ENCODE measurements at places on chromosomes 12 and 14.

DNA sequence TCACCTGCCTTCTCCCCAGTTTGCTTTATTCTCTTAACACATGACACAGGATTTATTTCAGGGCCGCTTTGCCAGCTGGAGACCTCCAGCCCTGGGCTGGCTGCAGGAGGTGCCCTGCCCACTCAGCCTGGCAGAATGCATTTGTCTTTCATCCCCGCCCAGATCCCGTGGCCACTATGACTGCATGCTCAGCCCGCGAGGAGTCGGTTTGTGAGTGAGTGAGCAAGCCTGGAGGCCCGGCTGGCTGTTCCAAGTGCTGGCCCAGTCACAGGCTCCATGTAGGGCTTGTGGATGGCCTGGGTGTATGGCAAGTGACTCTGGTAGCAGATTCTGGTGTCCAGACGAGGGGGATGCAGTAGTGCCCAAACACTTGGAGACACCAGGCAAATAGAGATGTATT is 2.1 kb downstream of the TDP1 start:
- DNase-seq = no peak

DNA sequence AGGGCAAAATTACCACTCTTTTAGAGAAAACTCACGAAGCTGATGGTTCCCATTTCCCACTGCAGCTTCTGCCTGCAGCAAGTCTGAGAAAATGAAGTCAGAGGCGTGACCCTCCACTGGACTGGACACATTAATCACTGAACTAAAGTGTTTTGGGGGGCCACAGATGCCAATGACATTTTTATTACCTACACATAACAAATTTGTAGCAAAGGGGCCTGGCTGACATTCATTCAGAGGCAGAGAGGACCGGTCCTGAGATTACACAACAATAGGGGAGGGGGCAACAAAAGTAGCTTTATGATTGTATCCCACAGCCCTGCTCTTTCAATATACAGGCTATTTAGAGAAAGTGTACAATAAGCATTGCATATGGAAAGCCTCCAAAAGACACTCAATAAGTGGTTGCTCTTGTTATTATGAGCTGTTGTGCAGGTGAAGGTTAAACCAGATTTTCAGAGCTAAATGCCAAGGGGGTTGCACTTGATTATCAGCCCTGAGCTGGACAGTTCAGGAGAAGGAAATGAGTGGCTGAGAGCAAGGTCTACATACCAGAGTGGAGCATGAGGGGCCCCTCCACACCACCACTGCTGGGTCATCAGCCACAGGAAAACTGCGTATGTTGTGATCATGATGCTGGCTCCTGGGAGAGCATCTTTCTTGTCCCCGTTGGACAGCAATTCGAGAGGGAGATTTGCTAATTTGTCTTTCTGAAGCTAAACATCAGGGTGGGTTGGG is 41.5 kb upstream of the CCDC60 start:
- DNase-seq = peak; percentile 27

DNA sequence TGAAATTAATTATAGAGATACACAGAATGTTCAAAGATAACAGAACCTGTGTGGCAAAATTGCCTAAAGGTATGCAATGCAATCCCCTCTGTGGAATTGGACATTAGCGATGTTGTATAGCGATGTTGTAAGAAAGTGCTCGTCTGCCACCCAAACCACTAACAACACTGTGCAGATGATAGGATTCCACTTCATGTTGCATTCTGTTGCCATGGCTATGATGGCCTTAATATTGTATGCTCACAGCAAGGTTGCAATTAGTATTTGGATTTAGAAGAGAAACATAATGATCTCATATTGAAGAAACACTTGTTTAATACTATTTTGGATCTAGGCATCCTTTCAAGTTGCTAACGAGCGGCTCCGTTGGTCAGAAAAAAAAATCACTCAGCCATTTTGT is 260.3 kb downstream of the BCAT1 start:
- no peak for DNase-seq

DNA sequence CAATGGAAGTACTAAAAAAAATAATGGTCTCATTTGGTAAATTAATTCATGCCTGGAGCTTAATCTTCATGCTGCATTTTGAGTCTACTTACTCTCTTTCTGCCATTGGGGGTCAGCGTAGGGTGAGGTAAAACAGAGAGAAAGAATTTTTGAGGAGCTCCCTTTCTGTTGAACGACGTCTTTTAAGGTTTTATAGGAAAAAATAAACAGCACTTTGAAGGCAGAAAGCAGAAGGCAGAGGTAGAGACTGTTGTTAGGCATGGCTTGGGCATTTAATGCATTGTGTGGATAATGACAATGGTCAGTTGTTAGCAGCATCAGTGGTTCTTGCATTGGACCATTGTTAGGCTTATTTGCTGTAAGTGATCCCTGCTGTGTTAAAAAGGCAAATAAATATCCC is 557.2 kb upstream of the STXBP6 start:
- no peak for DNase-seq

- DNase-seq = no peak
Observed at GRCh38 chr12:105554223-105554678, 223.8 kb downstream of the C12orf75 start.

GRCh38 chr14:104977681-104978653 is at the start of gene AHNAK2:
TSS of gene AHNAK2 (minus strand) at chr14:104978374. CDS start at chr14:104978237, 137 bp downstream.
- peak; percentile 92 for DNase-seq

GRCh38 chr14:74568380-74568649 is 43.7 kb downstream of the LTBP2 start:
- no peak for DNase-seq

GRCh38 chr12:111775205-111776193 is 8.8 kb downstream of the ALDH2 start:
- DNase-seq = peak; percentile 26

DNA sequence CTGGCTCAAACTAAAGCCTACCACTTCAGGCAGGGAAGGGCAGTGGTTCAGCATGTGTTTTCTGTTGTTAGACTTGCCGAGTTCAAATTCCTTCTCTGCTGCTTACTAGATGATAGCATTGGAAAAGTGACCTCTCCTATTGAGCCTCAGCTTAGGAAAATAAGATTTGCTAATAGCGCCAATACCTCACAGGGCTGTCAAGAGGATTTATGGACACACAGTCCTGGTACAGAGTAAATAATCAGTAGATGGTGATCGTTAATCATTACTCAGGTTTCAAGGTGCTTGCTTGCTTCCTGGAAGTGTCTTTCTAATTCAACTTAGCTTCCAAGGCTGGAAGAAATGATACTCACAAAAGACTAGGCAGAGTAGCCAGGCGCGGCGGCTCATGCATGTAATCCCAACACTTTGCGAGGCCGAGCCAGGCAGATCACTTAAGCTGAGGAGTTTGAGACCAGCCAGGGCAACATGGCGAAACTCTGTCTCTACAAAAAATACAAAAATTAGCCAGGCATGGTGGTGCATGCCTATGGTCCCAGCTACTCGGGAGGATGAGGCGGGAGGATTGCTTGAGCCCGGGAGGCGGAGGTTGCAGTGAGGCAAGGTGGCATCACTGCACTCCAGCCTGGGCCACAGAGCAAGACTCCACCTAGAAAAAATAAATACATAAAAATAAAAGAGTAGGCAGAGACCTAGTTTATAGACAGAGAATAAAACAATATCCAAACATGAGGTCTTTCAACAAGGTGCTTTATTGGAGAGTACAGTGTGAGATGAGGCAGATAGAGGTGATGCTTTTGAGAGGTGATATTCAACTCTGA is 6.0 kb downstream of the PLA2G1B start:
- no peak for DNase-seq

- no peak for DNase-seq
Observed at GRCh38 chr12:57606399-57606798, 1.8 kb downstream of the DTX3 start.

DNA sequence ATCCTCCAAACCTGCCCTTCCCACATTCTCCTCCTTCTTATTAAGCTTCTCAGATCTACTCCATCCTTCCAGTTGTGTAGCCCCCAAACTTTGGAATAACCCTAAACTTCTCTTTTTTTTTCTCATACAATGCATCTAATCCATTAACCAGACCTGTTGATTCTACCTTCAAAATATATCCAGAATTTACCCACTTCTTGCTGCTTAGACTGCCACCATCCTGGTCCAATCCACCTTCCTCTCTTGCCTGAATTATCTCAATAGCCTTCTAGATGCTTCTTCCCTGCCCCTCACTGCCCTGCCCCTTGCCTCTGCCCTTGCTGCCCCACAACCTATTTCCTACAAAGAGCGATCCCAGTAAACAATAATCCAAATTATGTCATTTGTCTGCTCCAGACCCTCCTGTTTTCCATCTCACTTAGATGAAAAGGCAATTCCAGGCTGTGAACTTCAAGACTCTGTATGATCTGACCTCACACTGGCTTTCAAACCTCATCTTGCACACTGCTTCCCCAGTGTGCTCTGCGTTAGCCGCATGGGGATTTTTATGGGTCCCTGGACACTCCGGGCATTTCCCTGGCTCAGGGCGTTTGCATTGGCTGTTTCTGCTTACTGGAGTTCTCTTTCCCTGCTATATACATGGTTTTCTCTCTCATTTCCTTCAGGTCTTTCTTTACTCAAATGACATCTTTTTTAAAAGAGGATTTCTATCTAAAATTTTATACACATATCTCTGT is 42.6 kb upstream of the HIF1A start:
- peak; percentile 31 for DNase-seq

DNA sequence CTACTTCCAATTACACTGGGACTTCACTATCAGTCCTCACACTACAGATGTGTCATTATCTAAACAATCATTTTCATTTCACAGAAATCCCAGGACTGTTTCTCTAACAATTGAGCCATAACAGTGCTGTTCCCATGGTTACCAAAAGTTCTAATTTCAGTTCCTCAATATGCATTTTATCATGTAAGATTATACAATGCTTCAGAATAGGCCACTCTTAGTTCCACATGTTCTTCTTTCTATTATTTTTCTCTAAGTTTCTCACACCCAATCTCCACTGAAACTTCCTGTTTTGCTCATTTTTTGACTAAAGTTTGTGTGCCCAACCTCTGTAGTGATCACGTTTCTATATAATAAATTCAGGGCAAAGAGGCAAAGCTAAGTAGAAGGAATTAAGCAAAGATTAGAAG is 185.8 kb downstream of the DUSP6 start:
- DNase-seq = no peak

DNA sequence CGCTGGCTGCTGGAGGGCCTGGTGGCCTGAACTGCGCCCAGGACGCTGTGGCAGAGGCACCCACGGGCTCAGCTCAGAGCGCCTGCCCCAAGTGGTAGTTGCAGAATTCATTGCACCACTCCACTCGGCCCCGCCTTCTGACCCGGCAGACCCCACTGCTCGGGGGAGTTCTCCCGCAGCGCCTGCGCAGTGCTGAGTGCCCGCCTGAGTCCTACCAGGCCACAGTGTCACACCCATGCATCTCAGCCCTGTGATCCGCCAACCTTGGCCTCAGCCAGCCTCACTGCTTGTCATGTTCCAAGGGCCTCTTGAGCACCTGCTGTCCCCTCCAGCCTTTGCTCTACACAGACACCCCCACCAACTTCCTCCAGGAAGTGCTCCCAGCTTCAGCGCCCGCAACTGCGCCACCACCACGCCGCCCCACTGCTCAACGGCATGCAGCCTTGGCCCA is 12.2 kb downstream of the DEGS2 start:
- DNase-seq = no peak

- no peak for DNase-seq
Observed at GRCh38 chr14:55404173-55404854, 7.3 kb downstream of the ATG14 start.

- DNase-seq = no peak
Observed at GRCh38 chr14:49014476-49014875, 571.7 kb downstream of the RPS29 start.

DNA sequence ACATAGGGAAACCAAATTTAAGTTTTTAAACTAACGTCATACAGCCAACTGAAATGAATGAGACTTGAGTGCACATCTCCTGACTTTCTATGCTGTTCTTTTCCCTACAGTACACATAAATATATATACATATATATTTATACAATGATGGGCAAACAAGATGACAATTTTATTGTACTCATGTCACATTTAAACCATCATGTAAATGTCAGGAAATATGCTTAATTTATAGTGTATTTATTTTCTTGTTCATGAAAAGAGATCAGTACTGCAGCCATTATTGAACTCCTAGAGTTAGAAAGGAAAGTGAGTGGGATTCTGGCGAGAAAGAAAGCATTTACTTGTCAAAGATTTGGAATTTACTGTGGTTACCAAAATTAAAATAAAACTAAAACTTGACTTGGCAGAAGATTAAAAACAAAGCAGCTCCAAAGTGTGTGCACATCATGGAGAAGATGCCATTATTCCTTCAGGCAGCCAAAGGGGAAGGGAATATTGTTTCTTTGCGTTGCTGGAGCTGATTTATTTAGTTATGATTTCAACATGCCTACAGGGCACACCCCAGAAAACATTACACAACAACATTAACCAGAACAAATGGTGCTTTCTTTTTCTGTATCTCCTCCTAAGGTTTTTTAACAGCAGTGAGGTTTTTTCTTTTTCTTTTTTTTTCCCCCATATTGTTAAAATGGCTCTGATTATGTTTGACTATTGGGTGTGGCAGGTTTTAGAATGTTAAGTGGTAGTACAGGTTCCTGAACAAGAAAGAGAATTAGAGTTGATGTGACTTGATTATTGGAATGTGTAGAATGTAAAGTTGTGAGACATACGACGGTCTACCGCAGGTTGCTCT is 144.6 kb downstream of the RAD51B start:
- DNase-seq = no peak

DNA sequence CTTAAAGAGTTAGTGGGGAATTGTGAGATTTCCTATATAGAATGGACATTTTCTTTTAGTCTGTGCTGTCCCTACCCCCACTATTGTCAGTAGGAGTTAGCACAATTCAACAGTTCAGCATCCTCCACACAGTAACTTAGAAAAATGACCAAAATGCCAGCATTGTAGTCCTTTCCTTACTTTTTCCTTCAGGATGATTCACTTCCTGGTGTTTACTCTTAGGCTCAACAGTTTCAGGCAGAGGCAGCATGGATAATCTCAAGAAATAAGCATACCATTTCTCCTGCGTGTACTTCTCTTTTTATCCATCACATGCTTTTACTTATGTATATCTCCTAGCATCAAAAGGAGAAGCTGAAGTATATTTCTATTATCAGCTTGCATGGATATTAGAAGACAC is 683.4 kb downstream of the SLC16A7 start:
- no peak for DNase-seq

DNA sequence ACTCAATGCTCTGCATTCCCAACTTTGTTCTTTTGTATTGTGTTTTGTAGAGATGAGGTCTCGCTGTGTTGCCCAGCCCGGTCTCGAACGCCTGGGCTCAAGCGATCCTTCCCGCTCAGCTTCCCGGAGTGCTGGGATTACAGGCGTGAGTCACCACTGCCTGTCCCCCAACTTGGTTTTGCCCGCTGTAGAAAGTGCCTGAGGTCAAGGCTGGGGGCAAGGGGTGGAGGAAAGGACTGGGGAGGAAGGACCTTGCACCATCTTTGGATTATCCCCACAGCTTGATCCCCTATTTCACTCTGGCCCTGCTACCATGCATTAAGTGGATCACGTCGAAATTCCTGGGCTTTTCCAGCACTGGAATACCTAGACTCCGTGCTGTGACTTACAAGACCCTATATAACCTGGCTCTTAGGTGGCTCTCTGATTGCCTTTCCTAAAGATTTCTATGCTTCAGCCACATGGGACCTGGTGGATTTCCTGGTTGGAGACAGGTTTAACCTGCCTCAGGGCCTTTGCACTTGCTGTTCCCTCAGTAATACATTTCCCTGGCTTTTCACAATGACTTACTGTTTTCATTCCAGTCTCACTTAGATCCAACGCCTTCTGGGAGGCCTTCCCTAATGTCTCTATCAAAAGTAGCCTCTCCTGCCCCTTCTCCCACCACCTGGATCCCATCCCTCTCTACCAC is 608 bp upstream of the PIANP start:
- no peak for DNase-seq

All from nephron progenitor cell (in vitro differentiated cells).